ENCODE measurements at places on chromosomes 6 and 20.
A peak's percentile ranks its signal among the peaks of the same experiment; 100 is the strongest.

- no peak for DNase-seq
These were observed 4.5 kb upstream of the FOXC1 start for GRCh38 chr6:1605004-1605892.

DNA sequence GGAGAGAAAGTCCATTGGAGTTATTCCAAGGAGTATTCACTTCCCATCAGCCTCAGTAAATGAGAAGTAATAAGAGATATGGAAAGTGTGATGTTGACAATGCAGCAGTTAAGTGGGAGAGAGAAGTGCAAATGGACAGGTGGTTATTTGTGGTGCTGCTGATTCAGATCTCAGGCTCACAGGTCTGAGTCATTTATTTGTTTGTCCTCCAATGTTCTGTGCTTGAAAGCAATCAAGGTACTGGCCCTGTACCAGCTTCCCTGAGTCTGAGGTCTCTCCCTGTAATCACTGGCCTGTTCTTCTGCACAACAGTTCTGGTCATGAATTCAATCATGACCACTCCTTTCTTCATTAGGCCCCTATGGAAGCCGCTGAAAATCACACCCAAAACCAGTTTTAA, 827.7 kb downstream of the MAFB start:
- no peak for DNase-seq

DNA sequence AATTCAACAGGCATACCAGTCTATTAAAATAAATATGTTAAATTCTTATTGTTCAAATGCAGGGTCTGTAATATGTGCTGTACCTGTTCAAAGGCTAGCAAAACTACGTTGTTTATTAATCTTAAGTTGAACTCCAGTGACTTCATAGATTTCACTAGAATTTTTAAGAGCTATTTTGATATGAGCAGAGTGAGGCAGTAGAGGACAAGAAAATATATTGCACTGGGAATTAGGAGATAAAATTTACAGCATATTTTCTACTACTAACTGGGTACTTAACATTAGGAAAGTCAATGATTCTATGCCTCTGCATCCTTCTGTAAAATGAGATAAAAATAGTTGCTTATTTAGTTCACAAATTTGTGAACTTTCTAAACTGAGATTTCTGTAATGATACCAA, 162.2 kb upstream of the BMP5 start:
- no peak for DNase-seq

DNA sequence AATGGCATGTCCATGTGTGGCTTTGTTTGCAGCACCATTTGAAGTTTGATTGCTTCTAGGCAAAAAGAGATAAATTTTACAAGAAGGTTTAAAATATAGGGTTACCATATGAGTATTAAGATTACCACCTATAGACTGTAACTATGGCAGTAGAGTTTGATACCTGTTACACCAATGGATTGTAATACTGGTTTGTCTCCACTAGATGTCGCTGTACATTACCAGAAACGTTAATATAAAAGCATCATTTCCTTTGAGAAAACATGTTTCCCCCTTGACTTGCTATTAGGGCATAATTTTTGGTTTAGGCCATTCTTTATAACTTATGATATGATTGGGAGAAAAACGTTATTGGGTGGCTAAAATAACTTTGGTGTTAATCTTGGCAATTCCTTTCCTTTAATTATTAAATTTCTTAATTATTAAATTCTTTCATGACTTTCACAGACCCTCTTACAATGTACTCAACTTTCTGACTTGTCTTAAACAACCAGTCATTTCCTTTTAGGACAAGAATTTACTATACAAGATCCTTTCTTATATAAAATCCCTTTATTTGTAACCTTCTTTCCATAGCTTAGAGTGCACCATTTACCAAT, 42.8 kb downstream of the HLA-DPB1 start:
- DNase-seq: peak; percentile 38

- DNase-seq: no peak
These were observed 15.5 kb upstream of the SNRNP48 start for GRCh38 chr6:7574500-7574899.

- DNase-seq: no peak
These were observed 26.2 kb upstream of the VEGFA start for GRCh38 chr6:43743682-43744381.

DNA sequence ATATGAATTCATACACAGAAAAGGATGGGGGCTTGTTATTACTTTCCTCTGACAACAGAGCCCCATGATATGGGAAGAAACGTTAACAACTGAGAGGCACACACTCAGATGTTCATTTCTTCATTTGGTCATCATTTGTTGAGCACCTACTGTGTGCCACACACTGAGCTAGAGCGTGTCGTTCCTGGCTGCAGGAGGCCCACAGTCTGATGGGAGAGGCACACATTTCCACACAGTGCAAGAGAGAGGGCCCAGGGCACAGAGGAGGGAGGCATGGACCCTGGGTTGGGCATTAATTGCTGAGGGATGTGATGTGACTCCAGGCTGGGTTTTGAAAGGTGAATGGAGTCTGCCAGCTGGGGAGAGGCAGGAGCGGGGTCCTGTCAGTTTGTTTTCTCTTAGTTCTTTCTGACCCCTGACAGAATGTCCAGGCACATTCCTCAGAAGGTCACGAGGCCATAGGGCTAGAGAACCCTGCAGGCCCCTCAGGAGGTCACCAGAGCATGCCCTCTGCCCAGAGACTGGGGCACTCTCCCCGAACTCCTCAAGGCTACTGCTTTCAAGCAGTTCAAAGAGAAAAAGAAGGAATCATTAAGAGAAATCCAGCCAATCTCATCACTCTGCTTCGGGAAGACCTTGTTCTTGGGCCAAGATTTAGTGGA, 216.2 kb downstream of the UST start:
- DNase-seq: no peak

- no peak for DNase-seq
These were observed 68.1 kb upstream of the MAFB start for GRCh38 chr20:40757087-40757486.

DNA sequence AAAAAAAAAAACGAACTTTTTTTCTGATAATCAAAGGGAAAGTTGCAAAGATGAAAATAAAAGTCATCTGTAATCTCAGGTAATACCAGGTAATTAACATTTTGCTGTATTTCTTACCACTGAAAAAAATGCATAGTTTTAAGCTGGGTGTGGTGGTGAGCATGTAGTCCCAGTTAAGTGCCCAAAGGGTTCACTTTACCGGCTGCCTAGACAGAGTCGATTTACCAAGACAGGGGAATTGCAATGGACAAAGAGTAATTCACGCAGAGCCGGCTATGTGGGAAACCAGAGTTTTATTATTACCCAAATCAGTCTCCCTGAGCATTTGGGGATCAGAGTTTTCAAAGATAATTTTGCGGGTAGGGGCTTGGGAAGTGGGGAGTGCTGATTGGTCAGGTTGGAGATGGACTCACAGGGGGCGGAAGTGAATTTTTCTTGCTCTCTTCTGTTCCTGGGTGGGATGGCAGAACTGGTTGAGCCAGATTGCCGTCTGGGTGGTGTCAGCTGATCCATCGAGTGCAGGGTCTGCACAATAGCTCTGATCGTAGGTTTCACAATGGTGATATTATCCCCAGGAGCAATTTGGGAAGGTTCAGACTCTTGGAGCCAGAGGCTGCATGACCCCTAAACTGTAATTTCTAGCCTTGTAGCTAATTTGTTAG, 51.9 kb downstream of the RPF2 start:
- no peak for DNase-seq

- no peak for DNase-seq
These were observed 125.0 kb upstream of the RPS6KA2 start for GRCh38 chr6:166752097-166752496.

DNA sequence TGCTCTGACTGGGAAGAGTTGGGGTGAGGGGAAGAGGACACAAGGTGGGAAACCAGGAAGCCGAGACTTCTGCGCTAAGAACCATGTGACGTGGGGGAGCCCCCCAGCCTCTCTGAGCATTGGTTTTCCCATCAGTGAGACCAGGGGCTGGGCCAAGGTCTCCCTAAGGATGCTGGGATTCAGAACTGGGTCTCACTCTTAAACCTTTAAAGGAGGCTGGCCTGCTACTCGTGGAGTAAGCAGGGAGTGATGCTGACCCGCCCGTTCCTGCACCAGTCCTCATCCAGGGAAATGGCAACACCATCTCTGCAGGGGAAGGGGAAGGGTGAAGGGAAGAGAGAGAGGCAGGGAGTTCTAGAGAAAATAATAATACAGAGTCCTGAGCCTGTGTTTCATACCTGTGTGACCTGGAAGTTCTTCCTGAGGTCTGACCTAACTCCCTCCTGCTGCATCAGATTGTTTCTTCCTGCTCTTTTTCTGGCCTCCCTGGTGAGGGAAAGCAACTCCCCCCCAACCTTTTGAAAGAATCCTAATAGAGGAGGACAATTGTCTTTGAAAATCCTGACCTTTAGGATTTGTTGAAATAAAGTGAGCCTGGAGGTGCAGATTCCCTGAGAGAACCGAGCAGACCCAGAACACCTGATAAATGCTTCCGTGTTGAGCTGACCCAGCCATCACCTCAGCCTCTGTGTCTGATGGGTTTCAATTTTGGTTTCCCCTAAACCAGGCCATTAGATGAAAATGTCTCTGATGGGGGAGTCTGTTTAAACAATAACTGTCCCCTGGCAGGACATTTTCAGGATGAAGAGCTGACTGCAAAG, 3.0 kb upstream of the GRM4 start:
- DNase-seq: no peak

GRCh38 chr20:35700625-35701148, 1.5 kb downstream of the ROMO1 start:
- DNase-seq: no peak

GRCh38 chr6:77341058-77341986, 122.0 kb downstream of the HTR1B start:
- DNase-seq: no peak

GRCh38 chr6:157460182-157460999, 79.4 kb downstream of the ZDHHC14 start:
- DNase-seq: no peak

- DNase-seq: no peak
These were observed 362.1 kb downstream of the NRN1 start for GRCh38 chr6:5644523-5645185.

DNA sequence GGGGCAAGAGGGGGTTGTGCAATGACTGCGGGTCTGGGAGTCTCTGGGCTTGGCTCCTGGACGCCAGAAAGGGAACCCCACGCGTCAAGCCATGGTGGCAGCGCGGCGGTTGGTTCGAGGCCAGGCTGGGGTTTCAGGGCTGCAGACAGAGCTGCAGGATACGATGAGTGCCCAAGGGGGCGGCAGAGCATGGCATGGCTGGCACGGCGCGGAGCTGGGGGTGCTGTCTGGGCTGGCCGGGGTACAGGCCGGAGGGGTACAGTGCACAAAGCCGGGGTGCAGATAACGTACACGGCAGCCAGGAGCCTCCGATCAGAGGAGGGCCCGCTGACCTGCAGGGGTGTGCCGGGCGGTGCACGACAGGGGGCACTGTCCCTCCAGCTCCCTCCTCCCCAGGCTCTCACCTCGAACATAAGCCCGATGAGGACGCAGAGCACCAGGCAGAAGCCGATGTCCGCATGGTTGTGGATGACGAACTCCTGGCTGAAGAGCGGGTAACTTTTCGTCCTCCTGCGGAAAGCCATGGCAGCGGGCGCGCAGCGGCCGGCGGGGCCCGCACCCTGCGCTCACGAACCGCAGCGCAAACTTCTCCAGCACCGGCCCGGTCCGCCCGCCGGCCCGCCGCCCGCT, 353 bp downstream of the TRAM2 start:
- DNase-seq: peak; percentile 18

GRCh38 chr6:132616677-132617076, 7.4 kb downstream of the TAAR2 start:
- no peak for DNase-seq

- no peak for DNase-seq
These were observed 14.2 kb downstream of the MMP24OS start for GRCh38 chr20:35263532-35264341.

- no peak for DNase-seq
These were observed 12.8 kb downstream of the RAMACL start for GRCh38 chr6:166573511-166574216.

- no peak for DNase-seq
These were observed 89.1 kb upstream of the E2F3 start for GRCh38 chr6:20312606-20313005.

- no peak for DNase-seq
These were observed 12.3 kb upstream of the MYB start for GRCh38 chr6:135168766-135169165.

DNA sequence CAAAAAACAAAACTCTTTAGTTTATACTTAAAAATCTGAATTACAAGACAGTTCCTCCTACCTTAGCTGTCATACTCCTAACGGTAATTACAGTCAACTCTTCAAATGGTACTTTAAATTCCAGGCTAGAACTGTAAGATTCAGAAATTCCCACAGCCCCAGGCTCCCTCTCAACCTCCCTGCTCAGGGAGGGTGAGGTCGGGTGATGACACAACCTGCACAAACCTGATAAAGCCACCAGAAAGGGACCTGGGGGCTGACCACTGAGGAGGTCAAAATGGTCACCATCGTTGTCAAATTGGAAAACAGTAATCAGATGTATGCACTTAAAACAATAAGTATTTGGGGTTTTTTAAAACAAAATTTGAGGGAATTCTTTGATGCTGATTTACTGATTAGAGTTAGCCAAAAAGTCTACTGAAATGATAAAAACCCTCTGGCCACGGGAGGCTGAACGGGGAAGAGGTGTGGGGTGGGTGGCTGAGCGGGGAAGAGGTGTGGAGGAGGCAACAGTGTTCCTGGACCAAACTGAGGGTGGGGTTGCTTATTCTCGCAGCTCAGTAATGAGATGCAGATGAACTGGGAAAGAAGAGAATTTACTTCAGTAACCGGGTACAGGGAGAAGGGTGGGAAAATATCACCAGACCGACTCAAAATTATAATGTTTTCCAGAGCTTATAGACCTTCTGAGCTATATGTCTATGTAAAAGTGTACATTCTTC, 52.4 kb downstream of the SLC22A1 start:
- no peak for DNase-seq

DNA sequence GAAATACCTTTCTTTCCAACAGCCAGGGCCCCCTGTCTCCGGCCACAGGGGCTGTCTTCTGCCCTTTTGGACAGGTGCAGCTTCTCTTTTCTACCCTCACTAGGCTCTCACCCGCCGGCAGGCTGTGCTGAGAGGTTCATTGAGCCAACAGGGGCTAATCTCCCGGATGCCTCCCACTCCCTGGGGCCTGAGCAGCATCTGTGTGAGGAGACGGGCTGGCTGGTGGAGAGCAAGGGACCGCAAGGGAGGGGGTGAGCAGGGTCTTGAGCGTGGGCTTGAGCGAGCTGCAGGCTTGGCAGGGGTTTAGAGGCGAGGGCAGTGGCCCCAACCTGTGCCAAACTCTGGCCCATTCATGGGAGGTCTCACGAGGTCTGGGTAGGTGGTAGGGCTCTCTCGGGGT, 56.5 kb upstream of the CST7 start:
- no peak for DNase-seq

DNA sequence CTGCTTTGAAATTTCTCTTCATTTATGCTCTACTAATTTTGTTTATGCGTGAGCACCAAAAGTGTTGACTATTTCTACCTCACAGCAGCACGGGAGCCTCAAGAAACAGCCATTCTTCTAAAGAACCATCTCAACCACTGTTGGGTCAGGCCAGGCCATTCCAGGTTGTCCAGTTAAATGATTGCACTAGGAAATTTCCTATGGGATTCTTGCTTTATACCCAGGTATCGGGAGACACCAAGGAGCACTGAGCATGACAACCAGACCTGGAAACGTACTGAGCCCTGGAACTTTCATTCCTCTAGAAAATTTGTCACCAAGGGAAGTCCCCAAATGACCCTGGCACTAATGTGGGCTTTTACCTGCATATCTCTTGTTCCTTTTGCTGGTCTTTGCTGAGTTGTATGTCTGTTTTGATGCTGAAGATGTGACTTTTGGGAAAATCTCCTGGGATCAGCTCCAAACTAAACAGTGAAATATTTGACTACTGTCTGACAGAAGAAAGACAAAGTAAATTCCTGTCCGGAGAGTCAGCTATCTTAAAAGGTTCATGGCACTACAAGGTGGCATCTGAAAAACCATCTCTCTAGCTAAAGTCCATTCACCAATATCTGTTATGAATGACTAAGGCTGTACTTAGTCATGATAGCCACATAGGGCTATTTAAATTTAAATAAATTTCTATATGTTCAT, 70.5 kb downstream of the SNAP25 start:
- DNase-seq: no peak
